ENCODE measurements at places on chromosomes 2 and 18.

GRCh38 chr18:13572721-13573120 is 153.6 kb downstream of the FAM210A start:
- no peak for DNase-seq

- no peak for DNase-seq
Measured at GRCh38 chr2:156883804-156884203, 373.7 kb upstream of the GALNT5 start.

- DNase-seq, result no peak
Measured at GRCh38 chr2:173607606-173608311, 253.1 kb downstream of the CDCA7 start.

- no peak for DNase-seq
Measured at GRCh38 chr2:831622-832021, 119.0 kb upstream of the SNTG2 start.

DNA sequence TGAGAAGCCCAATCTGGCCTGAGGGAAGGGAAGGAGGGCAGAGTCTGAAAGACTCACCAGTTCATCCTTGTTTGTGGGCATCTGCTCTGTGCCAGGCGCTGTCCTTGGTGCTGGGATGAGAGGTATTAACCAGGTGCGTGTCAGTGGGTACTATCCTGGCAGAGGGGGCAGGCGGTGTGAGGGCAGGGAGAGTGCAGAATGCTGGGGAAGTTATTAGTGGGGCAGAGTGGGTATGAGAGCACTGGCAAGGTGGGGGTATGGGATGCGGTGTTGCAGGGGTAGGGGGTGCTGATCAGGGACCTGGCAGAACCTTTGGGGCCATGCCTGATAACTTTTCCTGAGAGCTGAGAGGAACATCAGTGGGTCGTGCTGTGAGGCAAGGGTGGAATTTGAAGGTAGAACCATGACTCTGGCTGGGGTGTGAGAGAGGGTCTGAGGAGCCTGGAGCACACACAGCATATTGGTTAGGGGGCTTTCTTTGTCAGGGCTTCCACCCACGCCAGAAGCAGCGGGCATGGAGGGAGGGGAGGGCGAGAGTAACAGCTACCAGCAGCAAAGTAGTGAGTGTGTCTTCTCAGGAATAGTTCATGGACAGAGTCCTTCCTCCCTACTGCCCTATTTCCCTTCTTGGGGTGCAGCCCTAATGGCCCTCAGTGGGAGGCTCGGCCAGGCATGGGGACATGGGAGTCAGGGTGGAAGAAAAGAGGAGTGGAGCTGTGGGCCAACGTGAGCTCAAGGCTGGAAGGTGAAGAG is 290.7 kb downstream of the CYP26B1 start:
- DNase-seq, result no peak

DNA sequence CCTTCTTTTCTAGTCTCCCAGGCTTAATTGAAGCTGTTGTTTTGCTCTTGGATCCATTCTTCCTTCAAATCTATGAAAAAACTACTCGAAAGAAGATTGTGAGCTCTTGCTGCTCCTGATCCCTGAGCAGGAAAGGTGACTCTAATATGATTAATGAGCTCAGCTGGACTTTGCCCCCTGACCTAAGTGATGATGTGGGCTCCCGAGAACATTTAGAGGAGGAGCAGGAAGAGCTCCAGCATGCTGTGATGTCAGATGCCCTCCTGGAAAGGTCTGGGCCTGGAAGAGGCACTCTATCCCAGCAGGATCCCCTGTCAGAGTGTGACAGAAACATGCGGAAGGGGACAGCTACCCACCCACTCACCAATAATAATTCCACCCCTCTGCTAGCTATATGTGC is 117.9 kb upstream of the PELI1 start:
- DNase-seq, result no peak

- peak; percentile 89 for DNase-seq
Measured at GRCh38 chr2:177242121-177242987, 22.2 kb downstream of the NFE2L2 start.

DNA sequence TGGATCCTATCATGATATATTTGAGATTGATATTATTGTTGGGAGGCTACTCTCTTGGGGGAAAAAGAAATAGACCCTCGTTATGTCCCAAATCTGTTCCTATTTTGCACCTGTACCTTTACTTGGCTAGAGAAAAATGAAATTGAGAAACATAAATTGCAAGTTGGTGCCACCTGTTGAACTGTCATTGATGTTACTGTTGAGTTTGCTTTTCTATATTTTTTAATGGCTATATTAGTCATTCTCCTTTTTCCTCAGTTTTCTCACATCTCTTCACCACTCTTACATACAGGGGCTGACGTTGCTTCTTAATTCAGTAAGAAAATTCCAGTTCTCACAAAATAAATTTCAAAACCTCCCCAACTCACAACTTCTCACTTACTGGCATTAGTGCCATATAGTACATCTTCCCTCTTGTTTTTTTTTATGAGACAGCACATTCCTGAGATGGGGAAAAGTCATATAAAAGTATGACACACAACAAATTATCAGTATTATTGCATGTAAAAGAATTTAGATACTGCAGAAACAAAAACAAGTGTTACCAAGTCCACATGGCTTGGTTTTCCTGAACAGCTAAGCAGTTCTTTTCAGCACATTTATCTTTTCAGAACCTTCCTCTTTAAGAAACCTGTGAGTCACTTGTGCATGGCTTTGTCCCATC is 348.3 kb upstream of the DSEL start:
- DNase-seq, result peak; percentile 60

DNA sequence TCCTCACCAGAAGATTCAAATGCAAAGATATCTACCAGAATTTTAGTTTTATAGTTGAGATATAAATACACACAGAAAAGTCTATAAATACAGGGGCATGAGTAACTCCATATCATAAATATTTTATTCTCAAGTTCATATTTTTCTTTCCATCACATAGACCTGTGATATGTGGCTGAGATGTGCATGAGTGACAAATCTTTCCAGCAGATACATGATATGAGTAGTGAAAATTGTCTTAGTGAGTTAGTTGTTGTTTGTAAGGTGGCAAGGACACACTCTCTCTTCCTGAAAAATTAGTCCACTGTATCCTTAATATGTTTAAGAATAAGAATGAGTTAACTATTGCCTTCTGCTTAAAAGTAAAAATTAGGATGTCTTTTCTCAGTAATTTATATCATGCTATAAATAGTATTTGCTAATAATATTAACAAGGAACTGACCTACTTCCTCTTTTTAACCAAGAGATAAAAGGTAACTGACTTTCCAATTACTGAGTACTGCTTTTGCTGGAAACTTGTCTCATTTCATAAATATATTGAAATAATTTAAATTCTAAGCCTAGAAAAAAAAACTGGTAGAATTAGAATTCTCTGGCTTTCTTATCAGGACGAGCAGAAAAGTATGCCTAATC is 85.2 kb upstream of the SESTD1 start:
- DNase-seq, result no peak

- peak; percentile 41 for DNase-seq
Measured at GRCh38 chr18:62420513-62421209, 95.6 kb downstream of the TNFRSF11A start.

DNA sequence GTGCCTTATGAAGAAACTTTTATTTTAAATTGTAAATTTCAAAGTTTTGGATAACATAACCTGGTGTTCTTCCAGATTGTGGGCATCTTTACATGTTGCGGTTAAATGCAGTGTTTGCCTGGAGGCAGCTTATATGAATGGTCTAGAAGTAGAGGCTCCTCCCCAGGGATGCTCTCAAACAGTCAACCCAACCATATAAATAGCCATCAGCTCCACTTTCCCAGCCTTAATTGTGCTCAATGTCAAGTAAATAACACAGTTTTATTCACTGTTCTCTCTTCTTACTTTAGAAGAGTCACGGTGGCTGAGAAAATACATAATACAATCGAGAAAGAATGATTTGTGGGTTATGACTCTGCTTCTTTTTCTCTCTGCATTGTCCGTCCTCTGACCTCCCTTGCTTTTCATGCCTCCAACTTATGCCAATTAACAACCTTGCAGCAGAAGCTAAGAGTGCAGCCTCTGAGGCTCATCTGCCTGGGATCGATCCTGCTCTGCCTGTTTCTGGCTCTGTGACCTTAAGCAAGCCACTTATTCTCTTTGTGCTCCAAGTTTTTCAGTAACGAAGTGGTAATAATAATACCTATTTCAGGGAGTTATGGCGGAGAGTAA is 100.3 kb downstream of the DAW1 start:
- no peak for DNase-seq

DNA sequence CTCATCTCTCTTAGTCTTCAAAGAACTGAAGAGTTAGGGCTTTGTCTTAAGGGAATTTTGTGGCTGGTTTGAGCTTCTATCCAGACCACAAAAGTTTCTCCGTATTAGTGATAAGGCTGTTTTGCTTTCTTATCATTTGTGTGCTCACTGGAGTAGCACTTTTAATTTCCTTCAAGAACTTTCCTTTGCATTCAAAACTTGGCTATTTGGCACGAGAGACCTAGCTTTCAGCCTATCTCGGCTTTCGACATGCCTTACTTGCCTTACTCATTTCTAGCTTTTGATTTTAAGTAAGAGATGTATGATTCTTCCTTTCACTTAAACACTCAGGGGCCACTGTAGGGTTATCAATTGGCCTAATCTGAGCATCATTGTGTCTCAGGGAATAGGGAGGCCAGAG is 29.9 kb downstream of the HDHD2 start:
- DNase-seq, result no peak

GRCh38 chr2:113840518-113840917 is 49.4 kb upstream of the ACTR3 start:
- no peak for DNase-seq

- DNase-seq, result no peak
Measured at GRCh38 chr2:138475277-138475776, 26.2 kb upstream of the SPOPL start.

DNA sequence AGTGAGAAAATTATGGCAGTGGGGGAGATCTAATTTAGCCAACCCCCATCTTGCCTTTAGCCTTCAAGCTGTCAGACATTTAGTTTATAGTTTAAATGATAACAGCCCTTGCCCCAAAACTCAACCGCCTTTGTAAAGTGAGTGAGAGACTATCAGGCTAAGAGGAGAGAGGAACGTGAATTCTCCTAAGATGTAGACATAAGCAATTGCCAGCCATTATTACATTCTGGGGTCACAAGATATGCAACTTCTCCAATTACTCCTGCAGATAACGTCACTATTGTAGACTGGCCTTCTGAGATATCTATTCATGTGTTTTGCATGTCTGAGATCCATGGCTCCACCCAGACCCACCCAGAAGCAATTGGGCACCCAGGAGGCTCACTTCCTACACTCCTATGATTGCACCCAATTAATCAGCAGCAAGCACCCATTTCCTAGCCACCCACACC is 307.3 kb downstream of the NBAS start:
- DNase-seq, result no peak

- no peak for DNase-seq
Measured at GRCh38 chr2:155381436-155381835, 682.9 kb downstream of the KCNJ3 start.

GRCh38 chr2:43239981-43240765 is 13.8 kb upstream of the ZFP36L2 start:
- DNase-seq, result no peak

Data from AG08395 (cell line).